RPMI8226 (cell line): ENCODE measurements at places on chromosomes 3 and 15.

GRCh38 chr15:70792171-70792573 lies 28.8 kb upstream of the UACA start:
- no peak for DNase-seq

GRCh38 chr15:79978655-79979514 lies 7.9 kb upstream of the BCL2A1 start:
- DNase-seq, result peak; percentile 35

DNA sequence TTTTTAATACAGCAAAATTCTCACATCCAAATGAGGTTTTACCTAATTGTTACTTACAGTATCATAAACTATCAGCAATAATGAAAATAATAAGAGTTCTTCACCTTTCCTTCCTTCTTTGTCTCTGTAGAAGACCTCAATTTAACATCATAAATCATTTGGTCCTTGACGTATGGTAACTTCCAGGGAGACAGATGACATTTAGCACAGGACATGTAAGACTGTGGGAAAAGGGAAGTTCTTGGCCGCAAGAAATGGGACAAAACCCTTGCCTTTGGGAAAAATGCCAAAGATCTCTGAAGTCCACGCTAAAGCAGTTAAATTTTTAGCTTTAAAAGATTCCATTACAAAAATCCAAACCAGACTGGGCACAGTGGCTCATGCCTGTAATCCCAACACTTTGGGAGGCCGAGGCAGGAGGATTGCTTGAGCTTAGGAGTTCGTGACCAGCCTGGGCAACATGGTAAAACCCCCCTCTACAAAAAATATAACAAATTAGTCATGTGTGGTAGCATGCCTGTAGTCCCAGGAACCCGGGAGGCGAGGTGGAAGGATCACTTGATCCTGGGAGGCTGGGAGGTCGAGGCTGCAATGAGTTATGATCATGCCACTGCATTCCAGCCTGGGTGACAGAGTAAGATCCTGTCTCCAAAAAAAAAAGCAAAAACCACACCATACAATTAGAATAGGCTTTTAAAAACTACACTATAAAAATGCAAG lies 8.8 kb downstream of the PTPN9 start:
- DNase-seq, result no peak

DNA sequence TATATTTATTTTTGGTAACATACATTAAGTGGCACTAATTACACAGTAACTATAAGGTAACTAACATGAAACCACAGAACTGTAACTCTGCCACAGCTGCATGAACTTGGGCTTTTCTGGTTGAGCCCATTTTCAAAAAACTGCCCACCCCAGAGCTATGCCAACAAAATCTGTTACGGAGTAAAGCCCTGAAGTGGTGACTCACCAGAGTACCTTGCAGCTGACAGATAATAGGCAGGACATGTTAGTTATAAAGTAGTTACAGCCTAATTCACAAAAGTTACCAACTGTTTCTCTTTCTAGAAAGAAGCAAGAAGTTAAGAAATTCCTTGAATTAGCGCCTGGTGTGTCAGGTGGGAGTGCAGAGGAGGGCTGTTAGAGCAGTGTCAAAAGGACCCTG lies 1.5 kb upstream of the GPX1 start:
- no peak for DNase-seq

DNA sequence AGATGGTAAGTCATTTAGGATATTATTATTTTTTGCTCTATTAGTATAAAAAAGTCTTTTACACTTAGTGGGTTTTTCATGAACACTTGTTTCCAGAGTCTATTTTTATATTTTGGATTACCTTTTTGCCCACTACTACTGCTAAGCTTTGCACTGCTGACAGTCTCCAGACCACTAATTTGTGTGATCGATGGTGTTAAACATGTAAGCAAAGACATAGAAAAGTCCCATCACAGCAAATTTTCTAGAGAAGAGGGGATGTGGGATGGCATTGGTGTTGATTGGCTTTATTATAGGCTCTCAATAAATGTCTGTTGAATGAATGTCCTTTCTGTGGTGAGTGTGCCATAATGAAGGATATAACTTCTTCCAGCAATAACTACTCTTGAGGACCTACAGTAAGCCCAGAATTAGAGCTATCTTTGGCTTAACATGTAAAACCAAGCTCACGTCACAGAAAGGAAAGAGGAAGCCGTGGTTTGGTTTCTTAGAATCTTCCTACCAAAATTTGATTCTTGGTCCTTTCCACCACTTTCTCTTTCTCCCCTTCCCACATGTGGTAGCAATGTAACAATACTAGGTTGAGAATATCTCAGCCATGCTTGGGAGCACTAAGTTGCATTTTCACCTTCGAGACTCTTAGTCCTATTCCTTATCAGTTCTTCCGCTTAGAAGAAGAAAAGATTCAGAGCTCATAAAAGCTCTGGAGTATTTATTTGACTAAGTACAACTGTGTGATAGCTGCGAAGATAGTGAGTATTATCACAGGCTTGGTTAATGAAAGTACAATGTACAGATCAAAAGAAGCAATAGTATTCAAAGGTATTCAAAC lies 90.6 kb upstream of the UMPS start:
- no peak for DNase-seq

GRCh38 chr3:13461169-13462124 lies 18.7 kb upstream of the HDAC11 start:
- peak; percentile 92 for DNase-seq

DNA sequence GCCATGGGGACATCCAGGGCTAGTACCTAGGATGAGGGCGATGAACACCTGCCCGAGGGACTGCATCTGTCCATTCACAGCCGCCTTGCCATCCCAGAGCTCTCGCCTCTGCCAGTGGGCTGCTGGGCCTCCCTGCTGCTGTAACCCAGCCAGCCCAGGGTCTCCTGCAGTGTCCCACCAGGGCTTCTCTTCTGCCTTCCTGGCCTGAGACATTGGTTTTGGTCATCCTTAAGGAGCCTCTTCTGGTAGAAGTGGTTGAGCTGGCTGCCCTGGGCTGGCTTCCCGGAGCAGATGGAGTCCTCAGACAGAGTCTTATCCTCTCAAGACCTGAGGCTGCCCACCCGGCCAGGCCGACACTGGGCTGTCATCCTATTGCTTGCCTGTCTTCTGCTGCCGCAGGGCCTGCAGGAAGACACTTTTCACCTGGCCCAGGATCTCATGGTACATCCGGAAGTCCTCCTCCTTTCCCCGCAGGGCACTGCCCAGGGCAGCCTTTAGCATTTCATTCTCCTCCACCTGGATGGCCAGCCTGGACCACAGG lies 6.1 kb upstream of the HHATL start:
- no peak for DNase-seq

DNA sequence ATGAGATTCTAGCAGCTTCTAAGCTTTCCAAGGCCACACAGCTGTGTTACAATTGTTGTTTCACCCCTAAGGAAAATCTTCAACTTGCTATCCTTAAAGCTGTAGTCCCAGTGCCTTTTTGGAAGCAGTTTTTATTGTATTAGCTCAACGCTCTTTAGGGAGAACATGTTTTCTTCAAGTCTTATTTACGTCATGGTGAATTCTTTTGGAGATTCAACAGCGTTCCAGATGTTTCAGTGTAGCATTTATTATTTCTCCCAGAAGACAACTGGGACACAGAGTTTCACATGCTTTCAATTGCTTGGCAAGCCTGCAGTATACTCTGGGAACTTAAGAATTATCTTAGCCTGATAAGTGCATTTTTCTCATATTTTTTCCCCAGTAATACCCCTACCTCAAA lies 888.3 kb downstream of the PLOD2 start:
- DNase-seq, result no peak

DNA sequence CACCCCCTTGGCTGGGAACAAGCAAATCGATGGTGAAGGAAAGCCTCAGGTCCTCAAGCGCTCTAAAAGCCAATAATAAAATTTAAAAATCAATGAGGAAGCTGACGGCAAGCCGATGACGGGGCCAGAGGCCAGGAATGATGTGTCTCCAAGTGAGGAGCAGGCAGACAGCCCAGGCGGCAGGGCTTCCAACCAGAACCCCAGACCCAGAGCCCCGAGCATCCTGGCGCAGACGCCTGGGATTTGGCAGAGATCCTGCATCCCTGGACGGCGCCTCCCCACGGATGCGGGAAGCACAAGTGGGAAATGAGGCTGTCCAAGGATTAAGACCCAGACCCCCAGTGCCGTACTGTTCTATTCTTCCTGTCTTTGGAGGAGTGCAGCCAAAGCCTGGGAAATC lies 123.0 kb upstream of the PROK2 start:
- no peak for DNase-seq

- DNase-seq, result peak; percentile 37
Measured at GRCh38 chr15:100879464-100880138, at the start of gene ALDH1A3. ALDH1A3 (plus strand) TSS chr15:100879831; CDS start chr15:100879908, 77 bp downstream.

DNA sequence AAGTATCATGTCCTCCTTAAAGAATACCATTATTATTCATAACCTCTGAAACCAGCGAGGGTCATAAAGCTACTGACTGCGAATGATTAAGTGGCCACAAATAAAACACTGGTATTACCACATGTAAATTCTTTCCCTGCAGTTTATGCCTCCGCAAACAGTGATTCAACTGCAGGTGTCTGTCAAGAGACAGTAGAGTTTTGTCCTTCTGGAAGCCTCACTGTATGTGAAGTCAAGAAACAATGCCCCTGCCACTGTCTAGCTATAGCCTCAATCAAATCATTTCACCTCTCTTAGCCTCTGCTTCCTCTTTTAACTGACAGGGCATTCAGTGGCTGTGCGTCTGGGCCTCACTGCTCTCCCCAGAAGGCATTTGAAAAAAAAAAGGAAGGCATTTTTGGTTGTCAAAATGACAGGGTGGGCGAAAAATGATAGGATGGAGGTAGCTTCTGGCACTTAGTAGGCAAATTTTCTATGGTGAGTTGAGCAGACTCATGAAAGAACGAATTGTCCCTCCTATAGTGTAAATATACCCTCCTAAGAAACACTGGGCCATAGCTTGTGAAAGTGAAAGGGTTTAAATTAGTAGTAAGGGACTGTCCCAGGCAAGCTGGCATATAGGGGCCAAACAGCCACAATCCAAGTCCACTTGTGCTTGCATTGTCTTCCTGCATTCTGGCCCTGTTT lies 66.7 kb downstream of the FILIP1L start:
- DNase-seq, result peak; percentile 75

DNA sequence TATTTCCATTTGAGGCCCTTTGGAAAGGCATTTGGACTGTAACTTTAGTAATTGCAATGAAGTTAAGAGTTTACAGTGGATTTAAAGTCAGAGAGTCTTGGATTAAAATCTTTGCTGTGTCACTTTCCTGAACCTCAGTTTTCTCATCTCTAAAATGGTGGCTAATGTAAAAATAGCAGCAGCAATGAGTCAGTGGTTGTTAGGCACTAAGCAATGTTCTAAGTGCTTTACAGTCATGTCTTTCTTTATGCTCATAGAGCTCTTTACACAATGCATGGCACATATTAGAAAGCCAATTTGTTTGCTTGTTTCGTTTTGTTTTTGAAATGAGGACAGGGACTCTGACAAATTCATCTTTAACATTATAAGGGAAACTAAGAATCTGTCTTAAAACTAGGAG lies 222.7 kb upstream of the DNAJC19 start:
- no peak for DNase-seq
